ENCODE measurements at places on chromosomes 16 and 17.

DNA sequence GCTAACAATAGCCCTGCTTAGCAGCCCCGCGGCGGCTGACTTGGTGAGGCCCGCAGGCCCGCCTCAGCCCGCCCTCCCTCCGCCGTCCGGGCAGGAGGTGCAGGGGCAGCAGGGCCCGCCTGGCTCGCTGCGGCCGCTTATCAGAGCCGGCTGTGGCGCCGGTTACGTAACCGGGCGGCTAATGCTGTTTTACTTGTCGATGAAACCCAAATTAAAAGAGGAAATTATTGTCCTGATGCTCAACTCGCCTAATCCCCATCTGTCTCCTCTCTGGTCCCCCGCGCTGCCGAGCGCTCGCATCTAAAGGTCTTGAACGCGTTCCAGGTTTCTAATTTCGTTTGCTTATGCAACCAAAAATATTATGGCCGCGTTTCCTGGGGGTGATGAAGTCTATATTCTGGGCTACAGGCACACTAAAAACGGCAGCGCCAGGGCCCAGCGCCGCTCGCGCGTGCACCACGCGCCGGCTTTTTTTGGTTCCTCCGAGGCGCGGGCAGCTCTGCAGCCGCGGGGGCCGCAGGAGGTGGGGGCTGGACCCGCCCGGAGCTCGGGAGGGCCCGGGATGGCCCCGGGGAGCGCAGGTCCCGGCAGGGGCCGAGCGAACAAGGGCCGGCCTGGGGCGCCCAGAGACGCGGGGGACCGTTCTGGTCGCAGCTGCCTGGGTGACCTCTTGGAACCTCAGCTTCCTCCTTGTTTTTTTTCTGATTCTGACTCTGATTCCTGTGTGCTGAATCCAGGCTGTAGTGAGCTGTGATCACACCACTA is 65.2 kb upstream of the TOB1 start:
- DNase-seq: no peak

DNA sequence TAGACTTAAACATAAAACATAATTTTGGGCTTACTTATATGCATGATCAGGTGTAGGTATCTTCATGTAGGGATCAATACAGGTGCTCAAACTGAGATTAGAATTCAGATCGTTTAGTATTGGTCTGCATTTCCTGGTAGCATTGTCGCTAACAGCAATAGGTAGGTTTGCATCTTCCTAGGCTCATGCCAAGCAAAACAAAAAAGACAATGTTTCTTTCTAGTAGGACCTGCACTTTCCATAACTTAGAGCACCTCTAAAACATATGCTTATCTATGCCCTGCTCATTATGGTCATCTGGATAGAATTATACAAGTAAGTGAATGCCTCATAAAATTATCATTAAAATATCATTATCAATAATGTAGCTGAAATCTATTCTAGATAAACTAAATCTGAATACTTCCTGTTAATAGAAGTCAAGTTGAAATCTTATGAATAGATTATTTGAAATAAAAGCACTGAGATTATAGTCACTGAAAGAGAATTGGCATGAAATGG is 26.7 kb downstream of the PCTP start:
- no peak for DNase-seq

DNA sequence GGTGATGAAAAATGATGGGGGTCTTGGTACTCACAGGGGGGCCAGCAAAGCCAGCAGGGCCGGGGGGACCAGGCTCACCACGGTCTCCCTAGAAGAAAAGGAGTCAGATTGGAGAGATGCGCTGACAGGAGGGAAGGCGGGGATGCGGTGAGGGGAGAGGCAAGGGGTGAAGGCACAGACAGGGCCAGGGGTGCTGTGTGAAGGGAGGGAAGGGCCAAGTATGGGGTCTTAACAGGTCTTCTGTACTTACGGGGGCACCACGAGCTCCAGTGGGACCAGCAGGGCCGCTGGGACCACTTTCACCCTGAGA is 11.2 kb downstream of the COL1A1 start:
- no peak for DNase-seq

GRCh38 chr17:12021623-12022140 is 1.0 kb downstream of the MAP2K4 start:
- no peak for DNase-seq

DNA sequence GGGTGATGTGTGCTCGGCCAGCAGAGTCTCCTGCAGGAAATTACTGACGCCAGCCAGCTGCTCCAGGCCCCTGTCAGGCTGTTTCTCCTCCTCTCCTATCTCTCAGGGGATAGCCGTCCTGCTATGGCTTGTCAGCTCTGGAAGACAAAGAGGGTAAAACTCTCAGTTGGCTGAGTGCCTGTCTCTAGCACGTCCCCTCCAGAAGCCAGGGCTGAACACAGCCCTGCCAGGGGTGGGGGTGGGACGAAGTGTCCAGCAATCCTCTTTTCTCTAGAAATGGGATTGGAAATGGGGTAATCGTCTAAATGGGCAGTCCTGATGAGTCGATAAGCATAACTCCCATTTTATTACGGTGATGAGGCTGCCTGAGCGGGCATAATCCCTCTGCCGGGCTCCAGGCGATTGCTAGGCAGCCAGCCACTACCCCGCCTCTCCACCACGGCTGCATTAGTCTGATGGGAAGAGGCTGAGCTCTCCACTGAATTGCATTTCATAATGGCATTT is 89.1 kb upstream of the GNAO1 start:
- DNase-seq: peak; percentile 49

- DNase-seq: no peak
Observed at GRCh38 chr17:79779661-79780365, 1.9 kb downstream of the CBX2 start.

GRCh38 chr17:53765609-53766008 is 57.1 kb upstream of the KIF2B start:
- no peak for DNase-seq

GRCh38 chr17:10635290-10635689 is 21.8 kb downstream of the MYH3 start:
- DNase-seq: no peak

GRCh38 chr16:68227850-68228553 is 7.9 kb downstream of the ESRP2 start:
- no peak for DNase-seq

DNA sequence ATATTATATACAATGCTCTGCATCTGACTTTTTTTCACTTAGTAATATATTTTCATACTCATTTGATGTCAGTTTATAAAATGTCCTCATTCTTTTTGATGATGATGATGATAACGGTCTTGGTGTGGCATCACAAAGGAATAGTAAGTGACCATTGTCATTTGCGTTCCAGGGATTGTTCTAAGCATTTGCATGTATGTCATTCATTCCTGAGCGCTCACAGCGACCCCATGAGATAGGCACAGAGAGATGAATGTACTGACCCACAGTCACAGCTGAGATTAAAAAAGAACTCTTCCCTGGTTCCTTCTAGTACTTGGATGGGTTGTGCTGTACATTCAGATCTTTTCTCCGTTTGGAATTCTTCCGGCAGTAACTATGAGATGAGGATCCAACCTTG is 21.2 kb upstream of the MSI2 start:
- no peak for DNase-seq

DNA sequence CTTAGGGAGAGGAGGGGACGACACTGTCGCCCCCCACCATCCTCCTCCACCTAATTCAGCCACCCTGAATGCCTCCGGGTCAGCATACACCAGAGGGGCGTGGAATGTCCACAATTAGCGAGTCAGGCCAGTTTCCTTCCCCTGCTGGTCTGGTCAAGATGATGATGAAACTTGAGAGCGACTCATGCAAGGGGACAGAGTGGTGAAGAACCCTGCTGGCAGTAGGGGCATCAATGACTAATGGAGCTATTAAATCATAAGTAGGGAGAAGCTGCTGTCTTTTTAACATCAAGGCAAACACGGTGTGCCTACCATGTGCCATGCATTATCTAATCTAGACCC is 7.2 kb downstream of the SPACA3 start:
- DNase-seq: no peak

DNA sequence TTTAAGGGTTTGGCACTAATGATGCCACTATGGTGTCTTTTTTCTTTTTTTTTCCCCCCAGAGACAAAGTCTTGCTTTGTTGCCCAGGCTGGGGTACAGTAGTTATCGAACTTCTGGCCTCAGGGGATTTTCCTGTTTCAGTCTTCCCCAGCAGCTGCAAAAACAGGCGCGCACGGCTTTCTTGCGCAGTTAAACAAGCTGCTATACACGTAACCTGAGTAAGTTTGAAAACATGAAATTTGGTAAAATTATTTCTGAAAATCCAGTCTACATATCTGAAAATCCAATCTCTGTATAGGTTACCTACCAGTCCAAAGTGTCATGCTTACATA is 11.8 kb downstream of the TEX14 start:
- no peak for DNase-seq

- no peak for DNase-seq
Observed at GRCh38 chr17:9131371-9131770, 110.1 kb downstream of the NTN1 start.

GRCh38 chr17:17835415-17836249 is 1.2 kb downstream of the SREBF1 start:
- DNase-seq: no peak

GRCh38 chr16:24552705-24553246 is 13.4 kb downstream of the RBBP6 start:
- DNase-seq: peak; percentile 11

DNA sequence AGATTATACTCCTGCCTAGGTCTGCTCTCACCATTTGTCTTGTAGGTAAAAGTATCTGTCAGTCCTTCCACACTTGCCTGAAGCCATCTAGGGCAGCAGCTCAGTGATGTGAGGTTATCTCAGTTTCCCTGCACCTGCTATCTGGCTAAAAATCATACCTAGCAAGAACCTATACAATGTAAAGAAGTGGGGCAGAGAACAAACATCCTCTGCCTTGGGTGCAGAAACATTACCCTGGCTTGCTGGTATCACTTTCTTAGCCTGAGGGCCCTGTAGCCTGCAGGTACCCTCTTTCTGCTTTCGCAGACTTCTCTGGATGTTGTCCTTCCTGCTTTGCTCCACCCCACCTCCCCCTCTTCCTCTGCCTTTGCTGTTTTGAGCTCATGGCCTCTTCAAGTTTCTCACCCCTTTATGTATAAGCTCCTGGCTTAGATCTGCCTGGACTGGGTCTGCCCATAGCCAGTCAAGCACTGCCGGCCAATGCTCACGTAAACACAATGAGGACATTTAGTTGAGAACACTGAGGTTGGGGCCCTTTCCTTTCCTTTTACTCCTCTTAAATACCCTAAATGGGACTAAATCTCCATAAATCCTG is 8.7 kb upstream of the SDK2 start:
- no peak for DNase-seq

- DNase-seq: no peak
Observed at GRCh38 chr16:1895068-1895467, 23.1 kb upstream of the MEIOB start.

DNA sequence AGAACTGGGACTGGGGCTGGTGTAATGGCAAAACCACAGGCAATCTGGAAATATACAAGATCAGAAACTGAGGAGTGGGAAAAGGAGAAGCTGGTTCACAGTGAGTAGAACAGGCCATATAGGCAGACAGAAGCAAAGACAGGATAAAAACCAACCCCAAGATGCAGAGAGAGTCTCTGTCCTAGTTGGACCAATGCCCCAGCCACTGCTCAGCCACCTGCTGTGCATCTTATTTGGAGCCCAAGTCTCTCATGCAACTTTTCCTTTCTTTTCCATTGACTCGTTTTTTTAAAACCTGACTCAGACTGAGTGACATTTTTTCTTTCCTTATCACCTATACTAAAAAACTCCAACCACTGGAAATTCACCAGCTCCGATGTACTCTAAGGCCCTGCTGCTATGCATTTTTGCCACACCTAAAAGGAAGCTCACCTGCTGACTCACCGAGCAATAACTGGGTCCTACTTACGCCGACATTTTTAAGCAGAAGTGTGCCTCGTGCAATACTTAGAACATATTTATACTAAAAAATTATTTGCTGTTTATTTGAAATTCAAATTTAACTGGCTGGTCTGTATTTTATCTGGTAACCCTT is 100.8 kb upstream of the XYLT1 start:
- DNase-seq: no peak

DNA sequence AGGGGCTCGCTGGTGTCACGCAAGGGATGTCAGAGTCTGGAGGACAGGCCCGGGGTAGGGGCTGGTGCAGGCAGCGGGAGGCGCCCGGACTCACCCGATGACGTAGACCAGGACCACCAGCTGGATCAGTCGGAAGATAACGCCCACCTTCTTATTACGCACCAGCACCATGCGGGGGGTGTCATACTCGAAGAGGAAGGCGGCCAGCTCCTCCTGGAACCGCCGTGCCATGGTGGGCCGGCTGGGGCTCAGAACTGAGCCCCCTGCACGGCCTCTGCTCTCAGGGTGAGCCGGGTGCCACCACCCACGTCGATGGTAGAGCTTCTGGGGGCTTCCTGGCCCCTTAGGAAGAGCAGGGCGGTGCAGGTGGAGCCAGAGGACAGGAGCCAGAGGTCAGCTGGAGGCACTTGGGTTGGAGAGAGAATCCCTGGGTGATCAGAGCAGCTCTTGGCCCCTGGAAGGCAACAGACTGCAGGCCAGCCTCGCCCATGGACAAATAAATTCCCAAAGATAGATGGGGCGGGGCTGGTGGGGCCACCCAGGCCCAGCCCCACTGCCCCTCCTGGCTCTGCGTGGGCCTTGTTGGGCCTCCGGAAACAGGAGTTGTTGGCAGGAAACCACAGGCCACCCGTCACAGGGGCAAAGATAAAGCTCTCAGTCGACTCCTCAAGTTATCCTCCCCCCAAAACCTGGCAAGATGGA is at the start of gene P2RX1:
Gene P2RX1 (minus strand): TSS at position 471 of the 702 bp plus-strand sequence. CDS start 240 bp downstream, at position 231.
- no peak for DNase-seq

DNA sequence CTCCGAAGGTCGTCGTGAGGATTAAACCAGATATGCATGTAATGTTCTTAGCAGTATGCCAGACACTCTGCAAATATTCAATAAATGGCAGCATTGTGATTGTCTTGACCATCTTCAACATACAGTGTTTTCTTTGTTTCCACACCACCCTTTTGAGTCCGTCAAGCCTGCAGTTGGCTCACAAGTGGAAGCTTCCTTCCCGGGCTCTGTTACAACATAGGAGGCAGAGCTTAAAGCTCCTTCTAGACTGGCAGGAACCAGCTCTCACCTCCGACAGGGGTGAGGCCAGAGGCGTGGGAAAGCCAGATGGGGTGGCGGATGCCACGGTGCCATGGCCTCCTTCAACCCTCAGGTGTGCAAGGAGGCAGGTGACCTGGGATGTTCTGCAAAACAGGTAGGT is 138.3 kb downstream of the FOXL1 start:
- DNase-seq: no peak

- no peak for DNase-seq
Observed at GRCh38 chr17:66331038-66331816, 28.8 kb downstream of the PRKCA start.

DNA sequence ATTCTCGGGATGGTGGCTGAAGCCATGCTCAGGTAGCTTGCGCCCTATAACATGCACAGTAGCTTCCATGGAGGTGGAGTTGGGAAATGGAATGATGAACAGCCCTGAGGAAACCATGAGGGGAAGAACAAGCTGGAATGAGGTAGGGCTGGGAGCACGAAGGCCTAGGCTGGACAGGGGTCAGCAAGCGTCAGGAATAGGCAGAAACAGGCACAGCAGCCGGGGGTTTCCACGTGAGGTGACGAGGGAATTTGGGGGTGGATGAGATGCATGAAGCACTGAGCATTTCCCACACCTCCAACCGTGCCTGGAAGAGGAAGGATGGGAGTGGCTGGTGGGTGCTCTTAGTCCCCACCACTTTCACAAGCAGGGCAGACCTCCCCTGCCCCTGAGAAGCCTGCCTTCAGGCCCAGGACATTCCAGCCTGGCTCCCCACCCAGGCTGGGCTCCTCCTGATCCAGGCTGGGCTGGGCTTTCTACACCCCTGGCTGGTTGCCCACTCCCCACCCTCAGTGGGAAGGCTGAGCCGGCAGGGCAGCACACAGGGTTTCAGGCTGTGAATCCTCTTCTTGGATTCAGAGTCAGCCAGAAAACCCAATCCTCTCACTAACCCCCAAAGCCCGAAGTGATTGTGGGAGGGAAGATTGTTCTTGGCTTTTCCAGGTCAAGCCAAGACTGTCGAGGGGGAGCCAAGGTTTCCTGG is 21.9 kb downstream of the PLEKHG4 start:
- DNase-seq: no peak
